Stimulated activated CD4-positive, alpha-beta T cell treated with anti-CD3 and anti-CD28 coated beads, Interleukin-1b, Interleukin-23, amount 100 ng/mL, for 4 hours (primary cell): ENCODE measurements at places on chromosomes 11 and 22.
A peak's percentile ranks its signal among the peaks of the same experiment; 100 is the strongest.

GRCh38 chr11:107682171-107682570, 29.7 kb downstream of the SLN start:
- DNase-seq, result no peak

DNA sequence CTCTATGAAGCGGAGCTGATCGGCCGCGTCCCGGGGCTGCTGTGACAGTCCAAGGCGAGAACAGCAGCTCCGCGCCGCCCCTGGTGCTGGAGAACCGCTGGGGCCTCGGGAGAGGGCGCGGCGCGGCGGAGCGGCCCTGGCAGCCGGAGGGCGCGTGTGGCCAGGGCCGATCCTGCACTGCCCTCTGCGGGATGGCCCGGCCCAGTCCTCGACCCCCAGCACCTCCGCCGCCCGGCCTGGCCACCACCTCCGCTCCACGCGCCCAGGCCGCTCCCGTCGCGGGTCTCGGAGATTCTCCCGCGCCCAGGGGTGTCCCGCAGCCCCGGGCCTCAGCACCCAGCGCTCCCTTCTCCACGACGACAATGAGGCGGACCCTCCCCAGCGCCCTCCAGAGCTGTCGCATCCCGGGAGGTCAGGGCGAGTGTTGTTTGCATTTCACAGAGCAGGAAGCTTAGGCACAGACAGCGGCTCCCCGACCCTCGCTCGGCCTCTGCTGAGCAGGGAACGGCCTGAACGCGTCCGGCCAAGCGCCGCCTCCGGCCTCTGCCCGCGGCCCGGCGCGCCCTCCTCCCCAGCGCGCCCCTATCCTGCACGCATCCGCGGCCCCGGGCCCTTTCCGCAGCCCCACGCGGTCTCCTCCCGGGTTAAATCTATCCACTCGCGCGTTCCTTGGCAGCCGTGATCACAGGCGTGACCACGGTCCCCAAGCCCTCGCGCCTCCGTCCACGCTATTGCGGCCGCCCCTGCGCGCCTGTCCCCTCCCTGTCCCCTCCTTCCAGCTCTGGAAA, 109.7 kb downstream of the WNT7B start:
- DNase-seq, result no peak

- DNase-seq, result no peak
These were observed 37.7 kb downstream of the LDLRAD3 start for GRCh38 chr11:35981581-35981980.

DNA sequence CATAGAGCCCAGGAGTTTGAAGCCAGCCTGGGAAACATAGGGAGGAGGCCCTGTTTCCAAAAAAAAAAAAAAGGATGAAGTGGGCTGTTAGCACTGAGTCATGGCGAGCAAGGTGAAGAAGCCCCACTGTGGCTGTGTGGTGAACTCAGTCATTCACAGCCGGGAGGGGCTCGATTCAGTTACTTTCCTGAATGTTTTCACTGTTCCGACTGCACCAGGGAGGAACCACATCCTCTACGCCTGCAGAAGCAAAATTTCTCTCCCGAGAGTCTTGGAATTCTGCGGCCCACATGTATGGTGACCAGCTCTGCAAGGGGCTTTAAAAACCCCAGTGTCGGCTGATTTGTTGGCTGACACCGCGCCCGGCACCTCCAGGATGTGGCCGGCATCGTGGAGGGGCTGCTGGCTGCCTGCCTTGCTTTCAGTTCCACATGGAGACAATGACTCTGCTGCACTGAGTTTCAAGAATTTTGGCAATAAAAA, 27.8 kb upstream of the GRAMD4 start:
- no peak for DNase-seq

DNA sequence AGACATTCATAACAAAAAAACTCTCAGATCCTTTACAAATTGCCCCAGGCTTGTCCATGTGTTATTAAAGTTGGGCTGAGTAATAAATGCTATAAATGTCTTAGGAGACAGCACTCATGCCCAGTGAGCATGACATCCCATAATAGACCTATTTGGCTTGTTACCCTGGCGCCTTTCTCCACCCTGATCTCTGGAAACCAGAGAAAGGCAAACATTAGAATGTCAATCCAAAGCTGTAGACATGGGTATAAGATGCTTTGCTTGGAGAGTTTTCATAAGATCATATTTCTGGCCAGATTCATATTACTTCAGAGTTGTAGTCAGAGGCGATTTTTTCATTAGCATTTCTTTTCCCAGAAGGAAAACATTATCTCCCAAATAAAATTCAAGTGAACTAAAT, 161.3 kb upstream of the UBASH3B start:
- no peak for DNase-seq

GRCh38 chr22:38732251-38732815, 23.5 kb downstream of the SUN2 start:
- no peak for DNase-seq

DNA sequence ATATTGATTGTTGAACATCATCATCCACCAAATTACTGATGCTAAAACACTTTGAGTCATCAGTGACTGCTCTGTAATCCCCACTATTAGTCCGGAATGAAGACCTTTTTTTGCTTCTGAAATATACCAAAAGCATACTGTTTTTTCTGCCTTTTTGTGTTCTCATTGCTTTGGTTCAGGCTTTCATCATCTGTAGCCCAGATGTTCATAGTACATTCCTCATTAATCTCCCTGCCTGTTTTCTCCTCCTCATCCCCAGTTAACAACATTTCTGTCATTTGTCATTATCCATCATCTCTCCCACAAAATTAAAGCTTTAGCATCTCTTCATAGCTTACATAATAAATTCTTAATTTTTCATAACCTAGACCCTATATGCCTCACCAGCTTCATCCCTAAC, 9.2 kb downstream of the CEP57 start:
- no peak for DNase-seq

- no peak for DNase-seq
These were observed 27.3 kb downstream of the HSPA8 start for GRCh38 chr11:123034597-123034996.

DNA sequence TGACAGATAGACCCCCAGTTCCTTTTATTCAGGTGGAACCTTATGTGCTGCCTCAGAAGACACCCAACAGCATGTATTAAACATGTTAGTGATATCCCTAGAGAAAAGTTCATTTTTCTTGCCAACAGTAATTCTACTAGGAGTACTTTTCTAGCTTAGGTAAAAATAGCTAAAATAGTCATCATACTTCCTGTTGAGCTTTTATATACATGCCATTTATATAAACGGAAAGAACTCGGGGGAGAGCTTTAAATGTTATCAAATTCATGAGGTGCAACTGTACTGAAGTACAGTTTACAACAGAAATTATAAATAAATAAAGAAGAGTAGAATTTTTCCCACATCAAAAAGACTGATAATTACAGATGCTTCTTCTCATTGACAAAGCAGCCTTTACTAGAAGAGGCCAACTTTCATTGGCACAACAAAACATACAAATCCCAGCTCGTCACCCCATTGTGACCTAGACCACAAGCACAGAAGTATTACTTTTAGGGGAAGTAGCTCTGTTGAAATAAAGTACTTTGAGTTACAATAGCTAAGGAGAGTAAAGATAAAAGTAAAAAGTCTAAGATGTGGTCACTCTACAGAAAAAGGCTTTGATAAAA, 59.1 kb upstream of the POU2AF2 start:
- no peak for DNase-seq

DNA sequence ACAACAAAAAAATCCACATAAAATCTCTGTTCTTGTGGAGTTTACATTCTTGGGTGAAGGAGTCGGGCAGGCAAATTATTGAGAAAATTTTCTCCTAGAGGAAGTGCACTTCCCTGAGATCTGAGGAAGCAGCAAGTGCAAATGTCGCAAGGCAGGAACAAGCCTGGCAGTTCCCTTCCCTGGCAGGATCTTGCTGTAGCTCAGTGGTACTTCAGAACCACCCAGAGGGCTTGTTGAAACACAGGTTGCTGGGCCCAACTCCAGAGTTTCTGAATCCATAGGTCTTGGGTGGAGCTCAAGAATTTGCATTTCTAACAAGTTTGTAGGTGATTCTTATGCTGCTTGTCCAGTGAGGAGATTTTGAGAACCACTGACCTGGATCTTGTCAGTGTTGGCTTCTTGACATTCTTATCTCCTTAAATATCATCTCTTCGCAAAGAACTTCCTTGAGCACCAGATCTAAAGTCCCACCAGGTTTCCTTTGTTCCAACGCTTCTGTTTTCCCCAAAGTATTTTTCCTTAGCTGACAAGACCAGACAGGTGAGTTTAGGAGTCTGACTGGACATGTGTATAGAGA, 9.6 kb downstream of the QSER1 start:
- DNase-seq, result no peak

DNA sequence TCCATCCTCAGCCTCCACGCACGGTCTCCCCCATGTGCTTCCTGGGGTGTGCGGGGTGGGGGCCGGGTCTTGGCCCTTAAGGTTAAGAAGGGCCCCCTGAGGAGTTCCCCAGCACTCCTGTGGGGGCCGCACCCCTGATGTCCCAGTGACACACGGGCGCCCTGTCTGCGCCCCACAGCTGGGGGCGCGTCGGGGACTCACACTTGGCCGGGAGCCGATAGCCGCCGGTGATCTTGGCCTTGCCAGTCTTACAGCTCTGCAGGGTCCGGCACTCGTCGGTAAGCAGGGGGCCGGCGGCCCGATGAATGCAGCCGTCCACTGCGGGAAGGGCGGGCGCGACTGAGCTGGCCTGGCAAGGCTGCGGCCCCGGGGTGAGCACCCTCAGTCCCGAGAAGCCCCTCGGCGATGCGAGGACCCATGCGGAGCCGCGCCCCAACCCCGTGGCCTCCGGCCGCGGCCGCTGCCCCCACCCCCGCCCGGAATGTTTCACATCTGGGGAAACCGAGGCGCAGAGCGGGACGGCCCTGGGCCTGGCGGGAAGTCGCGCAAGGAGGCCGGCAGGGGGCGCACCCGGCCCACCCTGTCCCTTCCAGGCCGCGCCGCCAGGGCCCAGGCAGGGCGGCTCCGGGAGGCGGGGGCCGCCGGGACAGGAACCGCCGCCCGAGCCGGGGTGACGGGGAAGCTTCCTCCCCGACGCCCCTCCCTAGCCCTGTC, 13.9 kb downstream of the OTUB1 start:
- DNase-seq, result peak; percentile 53

DNA sequence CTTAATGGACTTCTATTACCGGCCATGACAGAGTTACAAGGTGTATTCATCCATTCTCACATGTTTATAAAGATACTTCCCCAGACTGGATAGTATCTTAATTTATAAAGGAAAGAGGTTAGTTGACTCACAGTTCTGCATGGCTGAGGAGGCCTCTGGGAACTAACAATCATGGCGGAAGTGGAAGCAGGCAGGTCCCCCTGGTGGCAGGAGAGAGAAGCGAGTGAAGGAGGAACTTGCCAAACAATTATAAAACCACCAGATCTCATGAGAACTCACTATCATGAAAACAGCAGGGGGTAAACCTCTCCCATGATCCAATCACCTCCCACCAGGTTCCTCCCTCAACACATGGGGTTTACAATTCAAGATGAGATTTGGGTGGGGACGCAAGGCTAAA, 170.0 kb upstream of the PDGFD start:
- no peak for DNase-seq

- DNase-seq, result no peak
These were observed 73.3 kb downstream of the MYO7A start for GRCh38 chr11:77201370-77201769.

- DNase-seq, result peak; percentile 31
These were observed 22.0 kb downstream of the RSPH14 start for GRCh38 chr22:23119494-23120414.

GRCh38 chr11:82750643-82751139, 17.0 kb upstream of the FAM181B start:
- no peak for DNase-seq

GRCh38 chr11:120027546-120028180, 110.2 kb downstream of the TRIM29 start:
- no peak for DNase-seq

DNA sequence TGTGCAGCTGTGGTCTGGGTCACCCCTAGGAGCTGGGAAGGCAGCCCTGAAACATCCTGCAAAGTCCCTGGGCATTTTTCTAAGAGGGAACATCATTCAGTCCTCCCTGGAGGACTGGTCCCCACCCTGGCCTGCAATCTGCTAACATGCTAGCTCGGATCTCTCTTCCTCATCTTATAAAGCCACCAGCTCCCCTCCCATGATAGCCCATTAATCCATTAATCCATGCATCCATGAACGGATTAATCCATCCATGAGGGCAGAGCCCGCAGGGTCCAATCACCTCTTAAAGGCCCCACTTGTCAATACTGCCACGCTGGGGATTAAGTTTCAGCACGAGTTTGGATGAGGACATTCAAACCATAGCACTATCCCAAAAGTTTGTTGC, 12.1 kb downstream of the PRG3 start:
- no peak for DNase-seq

DNA sequence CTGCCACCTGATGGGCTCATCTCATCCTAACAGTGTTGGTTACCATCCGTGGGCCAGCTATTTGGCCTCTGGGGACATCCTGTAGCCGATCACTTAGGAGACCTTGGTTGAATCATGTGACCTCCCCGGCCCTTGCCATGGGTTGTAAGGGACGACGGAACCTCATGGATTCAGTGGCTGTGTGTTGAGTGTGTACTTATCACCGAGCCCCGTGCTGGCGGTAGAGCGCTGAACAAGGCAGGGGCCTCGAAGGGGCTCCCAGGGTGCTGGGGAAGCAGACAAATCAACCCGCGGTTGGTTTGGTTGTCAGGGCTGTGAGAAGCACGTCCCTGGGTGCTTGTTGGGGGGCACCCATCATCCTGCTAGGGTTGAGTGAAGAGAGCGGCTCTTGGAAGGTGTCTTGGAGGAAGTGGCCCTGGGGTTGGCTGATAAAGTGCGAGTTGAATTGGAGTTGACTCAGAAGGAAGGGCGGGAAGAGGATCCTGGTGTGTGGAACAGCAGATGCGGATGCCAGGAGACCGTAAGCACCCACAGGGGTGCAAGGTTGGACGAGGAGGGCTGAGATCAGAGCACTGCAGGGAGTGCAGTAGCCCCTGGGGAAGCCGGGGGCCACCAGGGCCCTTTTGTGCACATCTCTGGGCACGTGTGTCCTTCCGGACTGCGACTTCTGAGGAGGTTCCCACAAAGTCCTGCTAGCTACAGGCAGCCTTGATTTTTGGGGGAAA, 53.6 kb downstream of the MPPED1 start:
- no peak for DNase-seq

DNA sequence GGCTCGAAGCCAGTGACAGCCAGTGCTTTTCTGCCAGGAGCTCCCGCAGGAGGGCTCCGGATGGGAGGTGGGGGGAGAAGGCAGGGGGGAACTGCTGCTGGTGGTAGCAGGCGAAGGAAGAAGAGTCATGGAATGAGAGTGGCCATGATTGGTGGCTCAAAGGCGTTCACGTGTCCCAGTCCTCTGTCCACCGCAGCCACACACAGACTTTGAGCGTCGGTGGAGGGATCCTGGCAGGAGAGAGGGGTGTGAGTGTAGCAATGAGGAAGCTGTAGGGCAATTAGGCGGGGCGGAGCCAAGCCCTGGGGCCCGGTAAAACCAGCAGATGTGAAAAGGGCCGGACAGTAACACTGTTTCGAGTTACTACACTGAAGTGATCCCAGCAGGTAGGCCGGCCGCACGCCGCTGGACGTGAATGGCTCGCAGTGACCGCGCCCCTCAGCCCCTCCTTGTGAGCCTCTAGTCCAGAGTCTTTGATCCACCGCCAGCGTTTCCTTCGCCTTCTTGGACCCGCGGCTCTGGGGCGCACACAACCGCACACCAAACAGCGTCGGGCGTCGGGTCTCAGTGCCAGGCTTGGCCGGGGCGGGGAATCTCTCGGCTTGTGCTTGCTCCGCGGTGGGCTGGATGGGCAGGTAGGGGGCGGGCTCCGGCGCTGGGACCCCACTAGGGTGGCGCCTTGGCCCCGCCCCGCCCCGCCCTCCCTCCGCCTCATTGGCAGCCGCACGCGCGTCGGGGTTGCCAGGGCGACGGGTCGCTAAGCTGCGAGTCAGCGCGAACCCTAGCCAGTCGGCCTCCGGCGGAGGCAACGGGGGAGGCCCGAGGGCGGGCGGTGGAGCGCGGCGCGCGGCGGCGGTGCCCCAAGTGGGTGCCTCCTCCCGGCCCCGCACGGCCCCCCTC, at the start of gene LRRC10B:
Gene LRRC10B, plus strand, starts transcription at position 788 of the 900 bp plus-strand sequence. CDS start 250 bp downstream, outside the sequence.
- no peak for DNase-seq
